ENCODE measurements at places on chromosomes 5 and 9.

GRCh38 chr9:93292664-93293328 is 108.9 kb downstream of the WNK2 start:
- DNase-seq, result no peak

GRCh38 chr5:81826128-81826527 is 75.2 kb upstream of the SSBP2 start:
- DNase-seq, result no peak

GRCh38 chr5:606061-606460 is 6.1 kb upstream of the CEP72 start:
- DNase-seq, result no peak

DNA sequence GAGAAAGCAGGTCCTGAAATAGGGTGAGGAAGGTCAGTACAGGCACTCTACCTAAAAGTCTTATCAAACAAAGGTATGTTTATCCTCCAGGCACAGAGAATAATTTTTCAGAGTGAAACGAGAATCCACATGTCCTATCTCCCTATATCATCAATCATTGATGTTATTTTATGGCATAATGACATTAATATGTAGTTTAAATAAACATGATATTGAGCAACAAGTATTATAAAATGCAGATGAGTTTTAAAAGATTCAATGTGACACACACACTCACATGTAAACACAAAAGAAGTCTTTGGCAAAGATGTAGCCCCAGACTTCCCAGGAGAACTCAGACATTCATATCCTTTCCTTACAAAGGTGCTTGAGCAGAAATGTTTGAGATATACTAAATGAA is 389.1 kb downstream of the ADGRV1 start:
- no peak for DNase-seq

DNA sequence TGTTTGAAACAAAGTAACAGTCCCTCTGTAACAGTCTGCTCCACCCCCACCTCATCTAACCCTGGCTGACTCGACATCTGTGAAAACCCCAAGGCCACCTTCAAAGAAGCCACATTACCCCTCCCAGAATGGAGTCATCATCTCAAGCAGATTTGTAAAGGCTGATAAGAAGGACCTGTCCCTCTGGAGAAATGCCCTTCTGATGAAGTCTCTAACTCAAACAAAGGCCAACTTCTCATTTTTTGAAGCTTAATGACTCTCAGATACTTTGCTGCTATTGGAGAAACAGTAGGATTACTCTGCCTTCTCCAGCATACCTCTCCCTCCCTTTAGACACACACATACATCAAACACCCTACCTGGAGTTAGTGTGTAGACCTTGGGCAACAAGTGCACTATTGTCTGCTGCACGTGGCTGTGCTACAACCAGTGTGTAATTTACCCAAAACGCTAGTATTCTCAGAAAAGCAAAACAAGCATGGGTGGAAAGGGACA is 5.3 kb upstream of the SUSD1 start:
- DNase-seq, result no peak

DNA sequence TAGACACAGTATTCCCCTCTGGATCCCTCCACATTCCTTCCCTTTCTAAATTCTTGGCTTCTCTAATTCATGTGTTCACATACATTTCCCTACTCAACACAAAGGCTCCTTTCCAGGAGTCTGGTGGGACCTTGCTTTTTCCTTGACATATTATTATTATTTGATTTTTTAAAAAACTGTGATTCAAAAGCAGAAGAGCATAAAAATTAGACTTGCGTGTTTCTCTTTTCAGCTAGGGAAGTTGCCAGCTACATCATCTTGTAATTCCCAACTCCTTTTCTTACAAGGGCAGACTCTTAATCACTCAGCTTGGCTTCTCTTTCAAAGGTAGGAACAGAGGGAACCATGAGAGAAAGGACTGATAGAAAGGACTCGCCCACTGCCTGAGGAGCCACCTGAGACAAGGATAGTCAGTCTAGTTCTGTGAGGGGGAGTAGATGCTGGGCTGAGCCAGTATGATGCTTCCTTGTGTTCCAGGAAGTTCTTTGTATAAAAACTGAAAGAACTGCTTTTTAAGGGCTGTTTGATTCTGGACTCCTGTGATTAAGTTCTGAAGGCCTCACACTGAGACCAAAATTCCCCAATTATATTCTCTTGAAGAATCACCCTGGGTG is 51.0 kb upstream of the DPYSL3 start:
- no peak for DNase-seq

DNA sequence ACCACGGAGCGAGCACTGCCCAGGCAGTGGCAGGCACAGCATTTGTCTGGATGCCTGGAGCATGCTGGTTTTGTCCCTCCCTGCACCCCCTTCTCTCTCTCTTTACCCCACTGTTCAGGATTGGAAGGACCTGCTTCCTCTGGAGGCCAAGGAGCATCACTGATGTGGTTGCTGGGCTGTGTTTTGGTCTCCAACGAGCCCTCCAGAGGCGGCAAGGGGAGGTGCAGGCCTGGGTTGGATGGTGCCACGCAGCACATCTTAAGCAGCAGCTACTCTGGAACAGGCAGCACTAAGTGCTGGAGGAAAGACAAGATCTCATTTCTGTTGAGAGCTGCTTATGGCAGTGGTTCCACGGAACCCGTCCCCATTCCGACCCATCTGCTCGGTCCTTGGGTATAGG is 139.6 kb downstream of the CMYA5 start:
- no peak for DNase-seq

DNA sequence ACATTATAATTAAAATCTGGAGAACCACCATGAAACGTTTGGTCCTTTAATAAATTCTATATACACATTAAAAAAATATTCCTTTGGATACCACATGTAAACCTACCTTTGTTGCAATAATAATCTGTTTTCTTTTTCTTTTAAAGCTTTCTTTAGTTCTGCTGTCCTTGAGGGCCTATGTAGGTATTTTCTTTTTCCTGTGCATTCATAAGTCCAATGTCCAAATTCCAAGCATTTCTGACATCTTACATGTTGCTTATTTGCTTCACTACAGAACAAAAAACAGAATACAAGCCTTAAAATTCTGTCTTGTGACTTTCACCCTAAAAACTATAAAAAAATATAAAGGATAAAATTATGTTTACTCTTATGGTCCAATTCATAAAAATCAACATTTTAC is 19.7 kb downstream of the ZCCHC10 start:
- no peak for DNase-seq

GRCh38 chr5:147384346-147385193 is 125.3 kb downstream of the DPYSL3 start:
- no peak for DNase-seq

DNA sequence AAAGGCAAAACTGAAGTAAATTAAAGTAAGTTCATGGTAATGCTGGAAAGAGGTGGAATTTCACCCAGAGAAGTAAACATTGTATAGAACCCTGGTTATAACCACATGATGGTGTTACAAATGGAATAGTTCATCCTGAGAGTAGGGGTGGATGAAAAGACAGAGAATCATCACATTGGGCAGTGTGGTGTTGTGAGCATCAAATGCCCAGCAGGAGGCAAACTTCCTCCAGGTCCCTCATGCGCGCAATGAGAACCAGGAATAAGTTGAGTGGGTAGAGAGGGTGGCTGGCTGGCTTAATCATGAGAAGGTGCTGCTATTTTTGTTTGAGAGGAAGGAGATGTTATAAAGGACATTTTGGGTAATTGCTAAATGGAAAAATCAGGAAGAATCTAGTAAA is 163.3 kb upstream of the HMHB1 start:
- no peak for DNase-seq

GRCh38 chr9:99039505-99040182 is 65.3 kb upstream of the TGFBR1 start:
- DNase-seq, result no peak

DNA sequence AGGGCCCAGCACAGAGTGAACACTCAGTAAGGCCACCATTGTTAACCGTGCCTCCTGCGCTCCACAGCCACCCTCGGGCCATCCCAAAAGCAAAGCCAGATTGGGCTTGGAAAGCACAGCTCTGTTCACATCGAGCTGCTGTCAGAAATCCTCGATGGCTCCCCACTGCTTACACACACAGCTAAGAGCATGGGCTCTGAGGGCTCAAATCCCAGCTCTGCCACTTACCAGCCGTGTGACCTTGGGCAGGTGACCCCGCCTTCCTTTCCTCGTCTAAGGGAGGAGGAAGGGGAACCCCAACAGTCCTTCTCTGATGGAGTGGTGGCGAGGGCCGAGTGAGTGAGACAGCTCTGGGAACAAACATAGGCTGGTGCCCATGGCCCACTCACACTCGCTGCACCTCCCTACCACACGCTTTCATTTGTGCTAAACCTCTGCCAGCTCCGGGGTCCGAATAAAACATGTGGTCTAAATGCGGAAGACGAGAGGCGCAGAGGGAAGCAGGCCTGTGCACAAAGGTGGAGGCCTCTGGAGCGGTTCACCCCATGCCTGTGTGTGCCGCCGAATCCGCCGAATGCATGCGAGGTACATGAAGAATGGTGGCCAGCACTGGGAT is 139.3 kb downstream of the PAX5 start:
- no peak for DNase-seq

Measured in D721Med (cell line).